ENCODE measurements at places on chromosomes 5 and 9.

DNA sequence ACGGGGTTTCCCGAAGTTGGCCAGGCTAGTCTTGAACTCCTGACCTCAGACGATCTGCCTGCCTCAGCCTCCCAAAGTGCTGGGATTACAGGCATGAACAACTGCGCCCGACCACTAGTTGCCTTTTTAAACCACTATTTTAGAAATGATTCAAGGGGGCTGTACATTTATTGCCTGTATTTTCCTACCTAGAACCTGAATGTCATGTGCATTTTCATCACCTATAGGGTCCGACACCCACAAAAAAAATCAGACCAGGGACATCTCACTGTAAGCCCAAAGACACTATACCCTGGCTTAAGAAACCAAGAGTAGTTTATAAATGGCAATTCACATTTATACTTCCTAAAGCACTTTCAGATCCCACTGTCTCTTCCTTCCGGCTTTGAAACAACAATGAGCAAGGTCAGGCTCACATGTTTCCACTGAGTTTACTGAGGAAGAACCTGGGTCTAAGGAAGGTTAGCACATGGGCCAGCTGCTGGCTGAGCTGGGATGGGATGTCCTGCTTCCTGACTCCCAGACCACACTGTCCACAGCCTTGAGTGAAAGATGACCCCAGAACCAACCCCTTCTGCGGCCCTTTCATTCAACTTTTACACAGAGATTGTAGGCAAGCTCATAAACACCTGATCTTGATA lies 87.3 kb downstream of the SERINC5 start:
- no peak for DNase-seq

GRCh38 chr9:117414220-117414905 lies 494 bp downstream of the ASTN2 start:
- DNase-seq: no peak

- DNase-seq: no peak
These were observed 41.5 kb downstream of the HACD4 start for GRCh38 chr9:20989923-20990341.

DNA sequence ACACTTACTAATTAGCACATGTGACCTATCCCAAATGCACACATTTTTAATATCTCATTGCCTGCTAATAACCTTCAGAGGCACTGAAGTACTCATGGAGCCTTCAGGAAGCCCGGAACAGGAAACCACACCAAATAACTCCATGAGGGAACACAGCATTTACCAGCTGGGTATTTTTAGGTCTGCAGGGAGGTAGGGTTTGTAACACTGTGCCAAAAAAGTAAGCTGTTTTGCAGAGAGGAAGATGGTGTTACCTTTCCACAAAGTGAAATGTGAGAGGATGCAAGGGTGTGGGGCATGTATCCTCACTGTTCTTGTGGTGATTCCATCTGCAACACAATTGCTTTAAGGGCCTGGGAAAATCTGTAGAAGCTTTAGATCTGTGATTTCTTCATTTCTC lies 64.4 kb downstream of the NUDT12 start:
- DNase-seq: no peak

DNA sequence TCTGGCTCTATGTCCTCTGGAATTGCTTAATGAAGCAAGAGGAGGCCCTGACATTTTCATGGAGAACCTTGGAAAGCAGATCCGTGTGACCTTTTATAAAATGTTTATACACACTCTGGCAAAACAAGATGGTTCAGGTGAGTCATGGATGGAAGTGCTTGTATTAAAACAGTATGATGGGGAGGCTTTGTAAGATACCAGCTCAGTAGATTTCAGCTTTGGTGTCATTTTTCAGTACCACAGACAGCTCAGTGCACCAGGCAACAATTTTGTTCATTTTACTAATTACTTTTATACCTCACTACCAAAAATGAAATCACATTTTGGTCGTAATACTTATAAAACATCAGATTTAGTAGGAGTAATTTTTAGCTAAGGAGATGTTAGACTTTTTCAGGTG lies 5.2 kb downstream of the KCNN2 start:
- no peak for DNase-seq

DNA sequence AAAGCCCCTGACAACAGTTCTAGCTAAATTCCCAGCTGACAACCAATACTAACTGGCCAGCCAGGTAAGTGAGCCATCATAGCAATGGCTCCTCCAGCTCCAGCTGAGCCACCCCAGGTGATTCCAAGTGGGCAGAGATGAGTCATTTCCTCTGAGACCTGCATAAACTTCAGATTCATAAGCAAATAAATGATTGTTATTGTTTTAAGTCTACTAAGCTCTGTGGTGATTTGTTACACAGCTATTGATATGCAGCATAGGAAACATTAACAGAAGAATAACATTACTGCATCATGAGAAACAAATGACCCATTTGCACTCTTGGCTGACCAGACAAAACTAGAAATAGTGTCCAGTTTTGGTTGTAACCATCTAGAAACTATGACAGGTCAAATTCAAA lies 60.3 kb downstream of the TTC39B start:
- DNase-seq: no peak

GRCh38 chr5:109936996-109937395 lies 247.3 kb downstream of the MAN2A1 start:
- no peak for DNase-seq

DNA sequence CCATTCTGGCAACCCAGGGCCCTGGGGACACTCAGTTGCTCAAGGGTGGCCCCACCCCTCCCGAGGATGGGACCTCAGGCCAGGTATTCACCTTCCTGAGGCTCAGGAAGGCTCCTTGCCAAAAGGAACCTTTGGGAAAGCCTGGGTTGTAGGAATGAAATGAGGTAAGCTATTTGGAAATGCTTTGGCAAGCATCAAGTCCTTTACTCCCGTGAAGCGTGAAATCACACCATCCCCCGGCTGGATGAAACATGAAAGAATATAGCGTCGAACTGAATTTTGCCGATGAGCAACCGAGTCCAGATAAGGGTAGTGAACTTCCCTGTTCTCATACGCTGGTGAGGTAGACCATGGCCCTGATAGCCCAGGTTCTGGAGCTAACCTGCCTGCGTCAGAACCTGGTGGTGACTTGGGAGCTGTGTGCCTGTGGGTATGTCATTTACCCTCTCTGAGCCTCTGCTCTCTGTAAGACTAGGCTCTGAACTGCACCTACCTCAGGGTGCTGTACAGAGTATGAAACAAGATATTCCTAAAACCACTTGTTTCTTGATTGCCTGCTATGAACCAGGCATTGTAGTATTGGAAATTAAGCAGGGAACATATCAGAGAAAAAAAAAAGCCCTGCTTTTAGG lies 105.3 kb upstream of the BOD1 start:
- peak; percentile 42 for DNase-seq

DNA sequence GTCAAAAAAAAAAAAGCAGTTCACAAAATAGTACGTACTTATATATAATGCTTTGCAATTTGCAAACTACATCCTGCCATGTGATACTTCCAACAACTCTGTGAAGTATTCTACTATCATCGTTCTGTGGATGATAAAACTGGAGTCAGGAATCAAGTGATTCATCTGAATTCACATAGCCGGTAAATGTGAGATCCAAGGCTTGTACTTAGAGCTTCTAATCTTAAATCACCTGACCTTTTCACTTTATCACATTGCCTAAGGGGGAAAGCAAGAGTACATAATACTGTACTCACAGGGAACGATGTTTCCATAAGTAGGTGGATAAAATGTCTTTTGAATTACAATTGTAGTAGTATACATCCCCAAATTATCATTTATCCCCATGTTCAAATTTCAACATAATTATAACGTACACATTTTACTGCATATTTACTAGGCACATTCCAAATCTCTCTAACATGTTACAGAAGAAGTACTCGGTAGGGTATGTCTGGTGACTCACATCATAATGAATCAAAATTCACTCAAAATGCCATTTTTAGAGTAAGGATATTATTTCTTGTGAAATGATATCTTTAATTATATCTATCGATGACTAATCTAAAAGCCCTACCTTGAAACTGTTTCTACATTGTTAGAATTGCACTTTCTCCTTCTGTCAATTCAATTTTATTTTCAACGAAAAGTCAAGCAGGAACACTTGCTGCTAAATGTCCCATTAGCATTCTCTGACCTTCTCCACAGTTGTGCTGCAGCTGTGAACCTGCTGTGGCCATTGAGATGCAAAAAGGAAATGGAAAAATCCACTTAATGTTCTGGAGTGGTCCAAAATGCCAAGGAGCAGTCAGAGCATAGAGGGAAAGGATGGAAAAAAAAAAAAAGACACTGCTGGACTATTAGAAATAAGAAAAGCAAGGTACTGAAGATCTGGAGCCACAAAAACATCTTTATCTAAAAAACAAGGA lies 78.9 kb downstream of the OR2K2 start:
- no peak for DNase-seq

GRCh38 chr5:54738118-54738972 lies 220.8 kb downstream of the SNX18 start:
- DNase-seq: no peak

DNA sequence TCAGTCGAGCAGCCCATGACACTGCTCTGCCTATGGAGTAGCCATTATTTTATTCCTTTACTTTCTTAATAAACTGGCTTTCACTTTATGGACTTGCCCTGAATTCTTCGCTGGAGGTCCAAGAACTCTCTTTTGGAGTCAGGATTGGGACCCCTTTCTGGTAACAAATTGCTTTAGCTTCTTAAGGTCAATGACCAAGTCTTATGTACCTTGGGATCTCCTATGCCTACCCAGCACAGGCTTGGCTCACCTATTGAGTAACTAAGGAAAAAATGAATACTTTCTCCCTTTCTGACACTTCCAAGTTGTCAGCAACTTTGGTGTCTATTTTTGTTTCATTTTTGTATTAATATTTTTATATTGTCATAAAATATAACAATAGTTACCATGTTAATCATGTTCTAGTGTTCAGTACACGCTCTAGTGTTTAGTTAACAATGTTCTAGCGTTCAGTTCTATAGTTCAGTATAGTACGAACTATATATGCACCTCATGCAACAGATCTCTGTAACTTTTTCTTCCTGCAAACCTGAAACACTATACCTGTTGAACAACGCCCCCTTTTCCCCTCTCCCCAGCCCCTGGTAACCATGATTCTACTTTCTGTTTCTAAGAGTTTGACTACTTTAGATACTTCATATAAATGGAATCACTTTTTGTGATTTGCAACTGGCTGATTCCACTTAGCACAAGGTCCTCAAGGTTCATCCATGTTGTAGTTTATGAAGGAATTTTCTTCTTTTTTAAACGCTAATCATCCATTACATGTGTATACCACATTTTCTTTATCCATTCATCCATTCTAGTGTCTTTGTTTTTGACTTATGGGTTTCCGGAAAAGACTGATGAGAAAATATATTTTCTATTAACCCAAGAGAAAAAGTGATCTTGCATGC lies 1.8 kb upstream of the RHOBTB3 start:
- no peak for DNase-seq

DNA sequence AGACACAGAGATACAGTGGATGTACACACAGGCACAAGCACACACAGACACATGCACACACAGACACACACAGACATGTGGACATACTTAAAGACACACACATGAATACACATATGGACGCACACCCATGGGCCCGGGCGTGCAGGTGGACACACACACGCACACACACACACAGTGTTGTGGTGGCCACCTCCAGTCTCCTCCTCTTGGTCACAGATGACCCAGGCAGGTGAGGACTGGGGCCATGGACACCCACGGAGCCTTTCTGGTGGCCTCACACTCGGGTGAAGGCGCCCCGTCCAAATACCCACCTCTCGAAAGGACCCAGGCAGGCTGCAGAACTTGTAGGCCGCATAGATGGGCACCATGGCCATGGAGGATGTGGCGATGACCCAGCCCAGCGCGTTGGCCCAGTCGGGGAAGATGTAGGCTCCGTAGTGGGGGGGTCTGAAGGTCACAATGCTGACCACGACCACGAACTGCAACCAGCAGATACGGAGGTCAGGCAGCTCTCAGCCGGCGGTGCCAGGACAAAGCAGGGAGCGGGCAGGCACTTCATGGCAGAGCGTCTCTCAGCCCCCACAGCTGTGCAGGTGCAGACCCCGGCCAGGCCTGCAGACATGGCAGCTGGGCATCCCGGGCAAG lies 42.5 kb downstream of the SLC6A3 start:
- no peak for DNase-seq

DNA sequence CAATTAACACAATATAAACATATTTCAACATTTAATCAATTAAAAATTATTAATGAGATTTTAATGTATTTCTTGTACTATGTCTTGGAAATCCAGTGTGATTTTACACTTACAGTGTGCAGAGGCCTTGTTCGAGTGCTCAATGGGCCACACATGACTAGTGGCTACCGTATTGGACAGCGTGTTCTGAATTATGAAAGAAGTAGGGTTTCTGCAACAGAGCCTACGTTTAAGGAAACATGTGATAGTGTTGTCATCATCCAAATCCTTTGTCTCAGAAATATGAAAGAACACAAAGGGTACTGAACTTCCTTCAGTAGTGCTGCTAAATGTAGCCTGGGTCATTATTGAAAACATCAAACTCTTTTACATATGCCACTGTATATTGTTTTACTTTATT lies 29.5 kb downstream of the NPR3 start:
- no peak for DNase-seq

- no peak for DNase-seq
These were observed 49.4 kb upstream of the SLC25A51 start for GRCh38 chr9:37953206-37953774.

DNA sequence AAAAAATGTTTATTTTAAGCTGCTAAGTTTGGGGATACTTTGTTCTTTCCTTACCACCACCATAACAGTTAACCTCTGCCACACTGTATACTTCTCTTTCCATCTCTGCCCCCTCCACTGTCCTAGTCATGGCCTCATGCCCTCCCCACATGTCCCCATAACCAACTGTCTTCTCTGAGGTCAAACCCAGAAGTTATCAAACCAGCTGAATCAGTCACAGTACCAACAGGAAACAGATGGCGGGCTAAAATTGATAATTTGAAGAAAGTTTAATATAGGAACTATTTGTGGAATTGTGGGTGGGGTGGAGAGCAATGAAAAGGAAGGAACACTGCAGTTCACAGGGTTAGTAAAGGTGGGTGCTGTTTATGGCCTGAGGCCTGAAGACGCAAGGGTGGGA lies 5.7 kb upstream of the DCTN4 start:
- DNase-seq: no peak

GRCh38 chr5:83639911-83640310 lies 80.7 kb downstream of the HAPLN1 start:
- DNase-seq: no peak

- no peak for DNase-seq
These were observed 74.1 kb downstream of the PSAT1 start for GRCh38 chr9:78370991-78371390.

DNA sequence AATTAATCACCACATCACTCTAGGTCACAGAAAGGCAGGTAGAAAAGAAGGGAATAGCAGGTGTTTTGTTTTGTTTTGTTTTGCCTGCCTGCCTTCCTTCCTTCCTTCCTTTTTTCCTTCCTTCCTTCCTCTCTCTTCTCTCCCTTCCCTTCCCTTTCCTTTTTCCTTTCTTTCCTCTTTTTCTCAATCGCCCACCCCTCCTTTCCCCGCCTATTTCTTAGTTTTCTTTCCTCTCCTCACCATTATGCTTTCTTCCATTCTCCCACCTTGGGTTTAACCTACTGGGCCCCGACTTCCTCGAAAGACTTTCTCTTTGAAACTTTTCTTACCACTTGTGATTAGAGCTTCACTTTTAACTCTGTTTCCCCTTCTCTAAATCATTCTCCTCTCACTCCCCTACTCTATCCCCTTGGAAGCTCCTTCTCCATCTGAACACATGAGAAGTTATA lies 231.3 kb upstream of the CD180 start:
- no peak for DNase-seq

GRCh38 chr9:109449036-109449798 lies 48.9 kb downstream of the PTPN3 start:
- DNase-seq: no peak

- DNase-seq: no peak
These were observed 4.1 kb downstream of the GARIN3 start for GRCh38 chr5:157161996-157162395.

- DNase-seq: no peak
These were observed 10.5 kb downstream of the LURAP1L start for GRCh38 chr9:12785260-12785770.

Data from NCI-H1694 (cell line).